ENCODE measurements at places on chromosomes 12 and 14.
A peak's percentile ranks its signal among the peaks of the same experiment; 100 is the strongest.

DNA sequence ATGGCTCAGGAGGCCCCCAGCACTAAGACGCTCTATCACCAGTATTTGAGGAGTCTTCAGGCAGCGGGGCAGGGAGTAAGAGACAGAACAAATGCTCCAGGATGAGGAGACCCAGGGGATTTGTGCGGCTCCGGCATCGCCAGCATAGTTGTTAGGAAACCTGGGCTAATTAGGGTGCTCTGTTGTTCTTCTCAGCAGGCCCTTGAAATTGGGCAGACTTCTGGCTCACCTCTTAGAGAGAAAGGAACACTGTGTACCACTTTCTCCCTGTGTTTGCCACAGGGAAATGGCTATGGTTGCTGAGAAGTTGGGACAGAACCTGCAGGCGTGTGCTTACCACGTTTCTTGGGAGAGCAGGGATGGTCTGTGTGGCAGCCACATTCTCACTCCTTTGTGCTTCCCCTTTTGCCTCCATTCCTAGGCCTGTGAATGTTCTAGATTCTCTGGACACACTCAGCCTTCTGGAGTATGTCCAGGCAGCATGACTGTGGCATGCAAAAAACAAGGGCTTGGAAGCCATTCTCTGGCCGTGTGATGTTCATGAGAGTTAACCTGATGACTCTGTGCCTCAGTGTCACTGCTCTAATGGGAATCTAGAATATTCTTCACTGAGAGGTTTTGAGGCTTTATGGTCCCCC, 109.0 kb downstream of the CHST11 start:
- no peak for DNase-seq

DNA sequence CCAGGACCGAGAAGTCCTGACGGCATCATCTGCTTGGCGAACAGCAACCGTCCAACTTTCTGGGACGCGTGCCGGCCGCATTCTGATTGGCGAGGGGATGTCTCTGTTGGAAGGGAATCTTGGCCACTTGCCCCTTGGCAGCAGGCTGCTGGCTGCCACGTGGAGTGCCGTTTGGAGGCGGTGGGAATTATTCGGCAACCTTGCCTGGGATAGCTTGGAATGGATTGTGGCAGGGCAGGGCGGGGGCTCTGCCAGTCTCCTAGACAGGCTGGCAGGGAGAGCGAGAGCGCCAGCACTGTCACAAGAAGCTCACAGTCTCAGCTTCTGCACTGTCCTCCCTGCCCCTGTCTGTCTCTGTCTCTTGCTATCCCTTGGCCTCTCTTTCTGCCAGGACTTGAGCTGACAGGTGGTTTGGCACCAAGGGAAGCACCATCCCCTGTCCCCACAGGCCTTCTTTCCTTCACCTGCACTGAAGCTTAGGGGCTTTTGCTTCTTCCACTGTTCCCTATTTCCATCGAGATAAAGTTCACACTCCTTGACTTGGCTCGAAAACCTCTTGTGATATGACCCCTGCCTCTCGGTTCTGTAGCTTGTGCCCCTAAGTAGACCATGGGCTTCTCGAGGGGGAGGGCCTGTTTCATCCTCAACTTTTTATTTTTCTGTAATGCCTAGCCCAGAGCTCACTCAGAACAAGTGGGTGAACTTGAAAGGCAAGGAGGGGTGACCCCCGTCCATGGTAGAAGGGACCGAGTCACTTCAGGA, 201.9 kb downstream of the PHETA1 start:
- peak; percentile 40 for DNase-seq

DNA sequence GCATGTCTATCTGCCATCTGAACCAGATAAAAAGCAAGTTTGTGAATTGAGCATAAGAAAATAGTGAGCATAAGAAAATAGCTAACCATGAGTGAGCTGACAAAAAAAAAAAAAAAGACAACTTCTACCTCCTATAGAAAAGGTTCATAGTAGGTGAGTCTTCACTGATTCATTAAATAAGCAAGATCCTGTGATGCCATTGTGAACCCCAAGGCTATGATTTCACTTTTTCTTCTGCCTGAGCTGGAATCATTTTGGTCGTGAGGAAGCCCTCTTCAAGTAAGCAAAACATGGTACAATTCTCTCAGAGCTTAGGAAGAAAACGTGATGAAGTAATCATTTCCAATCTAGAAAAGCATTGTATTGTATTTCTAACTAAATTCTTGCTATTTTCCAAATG, 1.2 kb downstream of the PIK3C2G start:
- no peak for DNase-seq

GRCh38 chr14:100698666-100699448, 27.8 kb upstream of the DLK1 start:
- no peak for DNase-seq

Data from right hindlimb (tissue), 1 donor.